IPS-NIHi11 (cell line): ENCODE measurements at places on chromosomes 7 and 10.

DNA sequence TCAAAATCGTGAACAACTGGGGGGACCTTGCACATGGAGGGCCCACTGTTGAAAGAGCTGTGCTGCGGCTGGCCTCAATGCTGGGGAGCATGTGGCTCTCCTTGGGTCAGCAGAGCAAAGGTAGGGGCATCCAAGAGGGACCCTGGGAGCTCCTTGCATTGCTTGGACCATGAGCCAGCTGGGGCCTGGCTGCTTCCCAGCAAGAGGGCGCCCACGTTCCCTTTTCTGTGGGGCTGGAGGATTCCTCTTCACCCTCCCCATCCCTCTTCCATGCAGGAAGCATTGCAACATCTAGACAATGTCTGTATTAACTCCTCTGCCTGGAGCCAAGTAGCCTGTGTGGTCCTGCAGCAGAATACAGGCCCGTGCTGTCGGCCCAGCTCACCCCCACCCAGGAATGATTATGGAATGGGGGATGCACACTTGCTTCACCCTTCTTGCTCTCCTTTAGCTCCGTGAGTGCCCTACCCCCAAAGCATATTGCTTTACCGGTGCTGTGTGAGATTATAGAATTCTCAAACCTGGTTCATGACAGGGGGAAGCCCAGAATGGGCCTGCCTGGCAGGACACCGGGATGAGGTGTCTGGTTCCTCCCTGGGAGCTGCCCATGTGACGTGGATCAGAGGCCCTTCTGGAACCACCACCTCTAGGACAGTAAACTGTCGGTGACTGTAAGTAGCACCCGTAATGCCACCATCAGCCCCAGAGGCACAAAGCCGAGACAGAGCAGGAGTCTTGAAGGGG lies 61.9 kb downstream of the SYPL1 start:
- no peak for DNase-seq

DNA sequence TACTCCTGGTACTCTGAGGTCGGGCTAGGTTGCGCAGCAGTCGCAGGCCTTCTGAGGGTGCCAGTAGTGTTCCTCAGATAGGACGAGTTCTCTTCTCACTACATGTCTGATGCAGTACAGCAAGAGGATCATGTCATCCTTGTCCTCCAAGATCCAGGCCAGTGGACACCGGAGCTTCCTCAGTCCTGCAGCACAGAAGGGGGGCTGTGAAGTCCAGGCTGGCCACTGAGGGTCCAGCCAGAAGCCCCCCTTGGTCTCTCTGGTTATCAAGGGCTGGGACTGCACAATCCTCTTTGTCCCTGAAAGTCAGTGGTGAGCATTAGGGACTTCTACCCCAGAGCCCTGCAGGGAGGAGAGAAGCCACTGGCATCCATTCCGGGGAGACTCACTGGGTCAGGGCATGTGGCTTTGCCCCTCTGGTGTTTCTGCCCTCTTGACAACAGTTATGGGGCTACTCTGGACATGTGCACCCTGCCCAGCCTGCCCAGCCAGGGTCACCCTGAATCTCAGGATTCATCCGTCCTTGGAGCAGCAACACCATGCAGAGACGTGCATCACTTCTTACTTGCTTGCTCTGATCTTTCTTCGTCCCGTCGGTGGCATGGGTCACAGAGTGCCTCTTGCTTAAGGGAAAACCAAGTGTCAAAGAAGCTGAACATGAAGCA lies 125.7 kb downstream of the ADCY1 start:
- DNase-seq, result no peak

GRCh38 chr10:49362596-49363260 lies 33.2 kb downstream of the DRGX start:
- no peak for DNase-seq

- no peak for DNase-seq
Observed at GRCh38 chr10:124385627-124386185, 33.0 kb downstream of the OAT start.

DNA sequence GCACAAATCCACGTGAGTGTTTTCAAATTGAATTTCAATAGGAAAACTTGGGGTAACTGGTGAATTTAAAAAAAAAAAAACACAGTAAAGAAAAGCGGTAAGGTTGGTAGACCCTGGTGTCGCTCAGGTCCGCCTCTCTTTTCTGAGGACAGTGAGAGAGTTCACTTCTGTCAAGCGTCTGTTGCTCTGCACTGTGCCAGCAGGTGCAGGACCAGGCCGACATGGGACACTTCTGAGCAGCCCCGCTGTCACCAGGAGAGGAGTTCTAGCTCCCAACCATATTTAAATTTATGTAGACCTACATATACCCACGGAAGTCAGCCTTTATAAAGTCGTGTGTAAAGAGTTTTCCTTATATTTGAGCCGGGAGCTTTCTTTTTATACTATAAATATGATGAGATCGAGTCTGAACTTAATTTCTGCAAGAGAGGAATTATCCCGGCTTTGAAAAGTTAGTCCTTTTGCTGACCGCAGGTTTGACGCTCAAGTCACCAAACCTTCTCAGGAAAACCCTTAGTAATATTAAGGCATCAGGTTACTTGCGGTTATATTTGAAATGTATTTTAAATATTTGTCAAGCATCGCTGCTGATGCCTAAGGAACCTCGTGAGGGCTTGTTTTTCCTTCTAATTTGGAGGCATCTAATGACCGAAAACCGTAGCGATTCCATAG lies 531 bp downstream of the IKZF1 start:
- DNase-seq, result no peak

- no peak for DNase-seq
Observed at GRCh38 chr7:136016649-136017395, 39.7 kb upstream of the MTPN start.

DNA sequence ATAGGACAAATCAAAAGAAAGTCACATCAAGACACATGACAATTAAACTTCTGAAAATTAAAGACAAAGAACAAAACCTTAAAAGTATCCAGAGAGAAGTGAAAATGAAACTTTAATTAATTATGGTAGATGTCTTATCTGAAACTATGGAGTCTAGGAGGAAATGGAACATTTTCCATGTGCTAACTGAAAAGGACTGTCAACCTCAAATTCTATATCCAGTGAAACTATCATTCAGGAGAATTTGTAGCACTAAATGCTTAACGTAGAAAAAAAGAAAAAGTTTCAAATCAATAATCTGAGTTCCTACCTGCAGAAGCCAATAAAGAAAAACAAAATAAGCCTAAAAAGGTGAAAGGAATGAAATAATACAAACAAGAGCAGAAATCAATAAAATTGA lies 33.1 kb upstream of the C10orf71 start:
- no peak for DNase-seq

GRCh38 chr10:77604941-77605351 lies 32.7 kb downstream of the KCNMA1 start:
- DNase-seq, result no peak

- no peak for DNase-seq
Observed at GRCh38 chr10:31261511-31262311, 57.3 kb upstream of the ZEB1 start.

- DNase-seq, result no peak
Observed at GRCh38 chr7:2196381-2197378, 36.1 kb downstream of the MAD1L1 start.

GRCh38 chr10:102657984-102658724 lies 13.9 kb downstream of the TRIM8 start:
- no peak for DNase-seq

- no peak for DNase-seq
Observed at GRCh38 chr10:485776-486175, 203.7 kb downstream of the DIP2C start.

DNA sequence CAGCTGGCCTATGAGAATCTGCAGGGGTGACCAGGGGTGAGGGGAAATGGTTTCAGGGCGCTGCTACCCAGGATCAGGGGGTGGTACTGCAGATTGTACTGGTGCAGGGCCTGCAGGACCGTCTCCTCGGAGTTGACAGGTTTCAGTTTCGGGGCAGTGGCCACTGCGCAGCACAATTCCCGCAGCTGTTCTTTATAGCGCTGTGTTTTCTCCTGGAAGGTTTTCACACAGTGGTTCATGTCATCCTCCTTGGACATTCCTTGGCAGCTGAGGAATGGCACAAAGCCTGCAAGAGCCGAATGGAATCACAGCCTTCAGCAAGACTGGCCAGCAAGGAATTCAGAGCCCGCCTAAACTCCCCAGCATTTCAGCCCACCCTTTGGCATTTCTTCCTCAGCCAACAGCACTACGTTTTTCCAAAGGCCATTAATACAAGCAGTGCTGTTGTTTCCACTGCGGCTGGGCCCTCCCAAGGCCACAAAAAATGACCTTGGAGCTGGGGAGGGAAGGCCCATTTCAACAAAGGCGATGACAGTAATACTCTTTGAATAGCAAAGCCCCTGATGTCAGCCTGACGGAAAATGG lies 44.9 kb downstream of the PNLIPRP2 start:
- no peak for DNase-seq

DNA sequence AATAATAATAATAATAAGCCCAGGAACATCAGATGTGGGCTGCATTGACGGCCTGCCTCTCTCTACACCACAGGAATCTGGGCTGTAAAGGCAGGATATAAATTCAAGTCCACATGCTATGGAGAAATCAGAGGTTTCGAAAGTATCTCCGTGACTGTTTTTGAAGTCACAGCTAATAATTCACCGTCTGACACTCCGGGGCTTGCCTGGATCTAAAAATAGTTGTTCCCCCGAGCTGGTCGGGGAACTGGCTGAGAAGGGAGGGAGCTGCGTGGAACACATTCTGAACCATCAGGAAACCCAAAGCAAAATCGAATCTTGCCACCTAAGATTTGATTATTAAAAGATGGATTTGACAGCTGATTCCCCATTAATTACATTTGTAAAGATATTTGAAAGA lies 35.4 kb downstream of the KLF6 start:
- no peak for DNase-seq

DNA sequence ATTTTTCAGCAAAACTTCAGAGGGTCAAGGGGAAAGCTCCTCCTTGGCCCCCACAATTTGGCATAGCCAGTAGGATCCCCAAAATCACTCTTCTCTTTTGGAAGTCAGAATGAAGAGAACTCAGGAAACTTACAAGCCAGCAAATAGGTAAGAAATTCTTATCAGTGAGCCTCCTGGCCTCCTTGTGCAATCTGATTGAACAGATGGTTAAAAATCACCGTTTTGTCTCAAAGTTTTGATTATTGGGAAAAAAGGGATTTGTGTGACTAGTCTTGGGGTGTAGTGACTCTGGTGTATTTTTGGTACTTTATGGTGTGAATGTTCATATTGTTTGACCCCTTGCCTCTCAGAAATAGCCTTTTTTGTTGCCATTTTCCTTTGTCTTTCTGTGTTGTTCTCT lies 56.2 kb downstream of the HTR7 start:
- DNase-seq, result no peak

GRCh38 chr7:29915481-29916215 lies 74.0 kb downstream of the SCRN1 start:
- DNase-seq, result no peak

- no peak for DNase-seq
Observed at GRCh38 chr7:66283003-66283920, 78.1 kb downstream of the TPST1 start.

GRCh38 chr7:18212308-18212707 lies 184.7 kb upstream of the PRPS1L1 start:
- DNase-seq, result no peak

GRCh38 chr7:157678501-157678900 lies 341.7 kb downstream of the DNAJB6 start:
- no peak for DNase-seq
